Neural cell (in vitro differentiated cells): ENCODE measurements at places on chromosomes 12 and 14. TPM values are rescaled to one million over a fixed set of nuclear protein-coding genes. Genes with fewer than 3 reads are reported as not detected.

The GPR135 gene
- polyA plus RNA-seq = 2.9 and 3.0 TPM in 2 replicates

The CCDC60 gene
- not detected in 2 replicates for polyA plus RNA-seq

The LUM gene
- 0.20 and 0.89 TPM in 2 replicates for polyA plus RNA-seq

The EFCAB11 gene
- polyA plus RNA-seq = 7.9 and 10.2 TPM in 2 replicates

The KRT79 gene
- polyA plus RNA-seq = not detected in 2 replicates

The SCN8A gene
- polyA plus RNA-seq = 14.2 and 15.2 TPM in 2 replicates

The PLD4 gene
- polyA plus RNA-seq = not detected in 2 replicates
